Muscle of leg (tissue), 16 donors: ENCODE measurements at places on chromosomes 1 and 21. TPM values are rescaled to one million over a fixed set of nuclear protein-coding genes. Genes with fewer than 3 reads are reported as not detected.
A peak's percentile ranks its signal among the peaks of the same experiment; 100 is the strongest.

The FCER1G gene
- total RNA-seq = 6.9 TPM

The FAAH gene
- 12.6 TPM for total RNA-seq

The PDPN gene
- total RNA-seq = 14.5 TPM

The SLC16A4 gene
- 9.1 TPM for total RNA-seq

The CNIH4 gene
- 31.9 TPM for total RNA-seq

The TDRD10 gene
- 0.98 TPM for total RNA-seq

The CD1E gene
- 0.18 TPM for total RNA-seq

The C8A gene
- not detected for total RNA-seq

- no peak for DNase-seq
These were observed 54.6 kb downstream of the SPSB1 start for GRCh38 chr1:9347095-9347850.

GRCh38 chr1:150256554-150257341 is 826 bp upstream of the CA14 start:
- no peak for DNase-seq

- DNase-seq = no peak
These were observed 99.1 kb downstream of the PLA2G4A start for GRCh38 chr1:186927884-186928283.

DNA sequence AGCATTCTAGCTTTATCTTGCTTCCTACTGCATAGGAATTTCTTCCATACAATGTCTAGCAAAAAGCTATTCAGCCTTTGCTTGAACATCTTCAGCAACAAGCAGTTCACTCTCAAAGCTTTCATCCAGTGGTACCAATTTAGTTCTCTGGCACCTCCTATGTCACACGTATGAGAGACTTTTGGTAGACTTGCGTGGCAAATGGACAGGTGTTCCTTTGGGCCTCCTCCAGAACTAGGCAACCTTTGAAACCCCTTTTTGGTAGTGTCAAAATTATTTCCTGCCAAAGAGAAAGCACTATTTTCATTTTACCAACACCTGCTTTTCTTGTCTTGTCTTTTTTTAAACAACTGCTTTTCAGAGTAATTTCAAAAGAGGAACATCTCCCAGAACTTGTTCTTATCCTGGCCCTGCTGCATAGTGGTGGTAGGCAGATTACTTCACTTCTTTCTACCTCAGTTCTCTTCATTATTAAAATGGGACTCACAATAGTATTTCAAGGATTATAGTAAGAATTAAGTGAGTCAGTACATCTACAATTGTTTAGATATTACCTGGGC is 122.4 kb downstream of the MAST2 start:
- DNase-seq = no peak

GRCh38 chr1:24606621-24607020 is 36.5 kb upstream of the SRRM1 start:
- DNase-seq = no peak

DNA sequence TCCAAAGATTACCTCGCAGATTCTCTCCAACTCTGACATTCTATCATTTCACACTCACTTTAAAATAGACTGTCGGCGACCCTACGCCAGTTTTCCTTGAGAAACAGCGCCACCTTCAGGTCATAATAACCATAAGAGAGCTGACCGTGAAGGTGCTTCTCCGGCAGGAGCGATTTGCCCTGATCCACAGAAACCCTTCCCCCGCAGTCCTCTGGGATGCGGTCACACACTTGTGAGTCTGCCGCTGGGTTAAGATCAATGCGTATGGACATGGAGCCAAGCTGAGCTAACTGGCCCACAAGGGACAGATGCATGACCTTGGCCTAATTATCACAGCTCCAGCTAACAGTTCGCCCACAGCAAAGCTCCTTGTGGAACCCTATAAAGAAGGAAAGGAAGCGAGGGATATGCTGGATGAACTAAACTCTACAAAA is 32.8 kb upstream of the IFNAR2 start:
- DNase-seq = peak; percentile 84

DNA sequence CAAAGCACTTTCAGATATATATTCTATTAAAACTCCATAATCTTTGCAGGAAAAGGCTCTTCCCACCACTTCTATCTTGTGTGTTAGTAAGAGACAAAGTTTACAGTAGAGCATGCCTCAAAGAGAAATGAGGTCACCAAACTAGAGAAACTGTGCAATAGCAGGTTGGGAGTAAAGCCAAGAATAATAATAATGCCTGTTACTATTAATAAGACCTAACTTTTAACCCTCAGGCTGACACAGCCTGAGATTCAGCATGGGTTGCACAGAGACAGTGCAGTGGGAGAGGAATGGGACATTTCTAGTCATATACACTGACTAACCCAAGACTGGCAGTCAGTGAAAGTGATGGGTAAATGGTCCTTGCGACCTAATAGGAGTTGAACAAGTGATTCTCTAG is 320.2 kb upstream of the NFIA start:
- DNase-seq = peak; percentile 70
